ENCODE measurements at places on chromosomes 4 and X. TPM values are rescaled to one million over a fixed set of nuclear protein-coding genes. Genes with fewer than 3 reads are reported as not detected.

GRCh38 chr4:183561905-183562304 lies 57.0 kb downstream of the ING2 start:
- DNase-seq, result no peak

GRCh38 chrX:151983186-151983585 lies 8.7 kb upstream of the GABRE start:
- DNase-seq, result no peak

DNA sequence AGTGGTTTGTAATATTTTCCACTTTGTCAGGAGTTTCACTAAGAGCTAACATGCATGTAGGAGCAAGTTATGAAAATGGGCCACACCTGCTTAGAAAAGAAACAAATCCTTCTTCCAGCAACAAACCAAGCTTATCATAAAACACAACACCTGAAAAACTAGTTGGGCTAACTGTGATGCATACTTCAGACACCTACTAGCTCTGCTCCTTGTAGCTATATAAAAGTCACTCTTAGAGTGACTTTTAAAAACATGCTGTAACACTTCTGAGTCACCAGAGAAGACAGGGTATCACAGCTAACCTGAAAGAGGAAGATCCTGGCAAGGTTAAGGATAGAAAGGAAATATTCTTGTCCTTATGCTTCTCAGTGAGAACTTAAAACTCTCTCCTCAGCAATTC lies 3.6 kb upstream of the SLAIN2 start:
- DNase-seq, result no peak

DNA sequence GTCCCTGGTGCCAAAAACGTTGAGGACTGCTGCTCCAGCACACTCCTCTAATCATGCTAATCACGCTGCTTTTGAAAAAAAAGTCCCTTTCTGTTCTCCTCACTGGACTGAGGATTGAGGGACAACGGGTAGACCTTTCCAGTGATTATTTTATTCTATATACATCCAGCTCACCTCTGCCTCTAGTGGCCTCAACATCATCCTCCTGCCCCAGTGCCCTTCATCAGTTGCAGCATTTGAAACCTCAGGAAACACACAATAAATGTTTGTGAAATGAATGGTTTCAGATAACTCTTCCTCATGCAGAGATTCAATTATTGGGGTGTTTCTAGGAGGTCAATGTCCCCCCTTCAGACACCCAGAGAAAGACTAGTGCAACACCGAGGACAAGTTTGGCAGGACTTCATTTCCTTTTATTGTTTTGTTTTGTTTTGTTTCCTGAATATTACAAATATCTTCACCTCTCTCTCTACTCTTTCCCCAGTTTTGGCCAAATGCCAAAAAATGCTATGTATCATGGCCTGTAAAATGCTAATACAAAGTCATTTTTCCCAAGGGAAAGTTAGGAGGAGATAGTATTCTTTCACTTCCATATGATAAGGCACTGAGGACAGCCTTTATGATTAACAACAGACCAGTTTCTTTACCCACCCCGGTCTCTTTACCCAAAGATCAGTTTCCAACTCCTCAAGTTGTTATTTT lies 460.1 kb upstream of the SLIT2 start:
- DNase-seq, result no peak

Gene ERAS
- 0.31 TPM for total RNA-seq

DNA sequence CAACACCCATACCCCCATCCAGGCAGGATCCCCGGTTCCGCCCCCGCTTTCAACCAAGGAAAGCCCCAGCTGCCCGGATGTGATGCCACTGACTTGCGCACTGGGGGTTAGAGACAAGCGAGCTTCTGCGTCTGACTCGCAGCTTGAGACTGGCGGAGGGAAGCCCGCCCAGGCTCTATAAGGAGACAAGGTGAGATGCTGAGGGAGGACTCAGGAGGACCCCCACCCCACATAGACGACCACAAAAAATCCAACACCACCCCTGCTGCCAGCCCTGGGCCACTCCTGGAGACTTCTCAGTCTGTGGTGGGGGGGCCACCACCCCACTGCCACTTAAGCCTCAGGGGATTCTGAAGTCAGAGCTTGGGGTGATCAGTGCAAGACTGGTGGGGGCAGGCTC lies at the start of gene MAGEA4:
Gene MAGEA4 (plus strand): TSS at position 110 of the 400 bp plus-strand sequence. CDS start 10,776 bp downstream, outside the sequence.
- DNase-seq, result no peak

DNA sequence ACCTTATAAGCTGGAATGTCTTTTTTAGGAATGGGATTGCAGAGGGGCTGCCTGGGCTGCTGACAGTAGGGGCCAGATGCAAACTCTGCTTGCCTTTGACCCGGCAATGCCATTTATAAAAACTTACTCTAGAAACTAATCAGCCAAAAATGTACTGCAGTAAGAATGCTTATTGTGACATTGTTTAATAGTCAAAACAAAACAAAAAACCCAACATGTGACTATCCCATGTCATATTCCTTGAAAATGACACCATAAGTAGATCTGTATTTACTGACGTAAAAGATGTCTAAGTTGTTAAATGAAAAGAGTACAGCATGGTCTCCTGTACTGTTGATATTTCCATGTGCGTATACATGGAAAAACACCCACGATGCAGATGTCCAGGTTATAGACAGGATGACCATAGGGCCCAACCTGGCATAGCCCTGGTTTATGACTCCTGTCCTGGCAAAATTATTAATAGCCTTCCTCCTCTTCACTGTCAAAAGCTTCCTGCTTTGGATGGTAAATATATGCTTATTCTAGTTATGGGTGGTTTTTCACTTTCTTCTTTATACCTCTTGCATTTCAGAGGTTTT lies 138.9 kb downstream of the PTTG2 start:
- no peak for DNase-seq

- no peak for DNase-seq
Measured at GRCh38 chrX:152917656-152918579, 20.1 kb downstream of the ZNF185 start.

Gene PF4V1
- total RNA-seq, result not detected

GRCh38 chrX:63934791-63935190 lies 149.8 kb upstream of the ARHGEF9 start:
- no peak for DNase-seq

DNA sequence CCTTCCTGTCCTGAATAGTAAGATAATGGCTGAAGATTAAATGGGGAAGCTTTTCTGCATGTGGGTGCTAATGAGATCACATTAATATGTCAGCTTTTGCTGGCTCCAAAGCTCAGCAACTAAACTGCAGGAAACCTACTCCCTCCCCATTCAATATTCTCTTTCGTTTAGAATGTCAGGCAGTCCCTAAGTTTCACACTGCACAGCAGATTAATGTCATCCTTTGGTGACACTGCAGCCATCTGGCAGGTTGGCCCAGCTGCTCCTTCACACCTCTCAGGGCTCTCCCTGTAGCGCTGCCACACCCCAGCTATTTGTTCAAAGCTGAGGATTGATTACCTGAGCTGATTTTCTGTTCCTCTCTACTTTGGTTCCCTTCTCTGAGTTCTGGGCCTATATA lies 110.5 kb downstream of the KDR start:
- DNase-seq, result no peak

DNA sequence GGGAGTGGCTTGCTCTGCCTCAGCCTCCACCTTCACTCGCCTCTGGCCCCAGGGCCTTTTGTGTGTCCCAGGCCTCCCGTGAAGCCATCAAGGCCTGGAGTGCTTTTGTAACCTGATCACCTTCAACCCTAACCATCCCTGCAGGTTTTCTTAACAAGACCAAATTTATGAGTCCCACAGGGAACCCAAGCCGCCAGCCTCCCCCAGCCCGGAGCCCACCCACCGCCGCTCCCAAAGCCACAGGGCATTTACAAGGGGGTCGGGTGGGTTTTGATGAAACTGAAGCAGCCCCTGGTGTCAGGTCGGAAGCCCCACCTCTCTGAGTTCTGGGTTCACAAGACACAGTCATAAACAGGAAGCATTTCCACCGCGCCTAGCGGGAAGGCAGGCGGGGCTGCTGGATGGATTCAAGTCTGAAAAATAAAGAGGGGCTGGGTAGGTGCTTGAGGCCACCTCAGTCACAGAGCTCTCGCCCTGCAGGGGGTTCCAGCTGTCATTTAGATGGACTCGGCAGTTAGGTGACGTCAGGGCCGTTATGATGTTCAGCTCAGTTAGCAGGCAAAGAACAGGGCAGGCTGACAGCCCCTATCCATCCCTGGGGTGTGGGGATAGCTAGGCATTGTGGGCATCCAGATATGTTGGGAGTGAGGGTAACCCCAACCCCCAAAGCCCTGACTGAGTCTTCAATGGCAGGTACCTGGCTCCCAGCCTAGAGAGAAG lies 128.5 kb downstream of the BCOR start:
- DNase-seq, result no peak

Gene MGAT4D
- total RNA-seq, result not detected
